Stimulated activated CD8-positive, alpha-beta memory T cell treated with anti-CD3 and anti-CD28 coated beads, Interleukin-15, amount 100 ng/mL, for 1 hour (primary cell): ENCODE measurements at places on chromosomes 12 and 14.

- no peak for DNase-seq
Measured at GRCh38 chr12:112243255-112244110, 118.1 kb downstream of the TRAFD1 start.

GRCh38 chr12:118446247-118446646, 69.9 kb downstream of the SUDS3 start:
- no peak for DNase-seq

- no peak for DNase-seq
Measured at GRCh38 chr14:89833661-89834060, 120.9 kb downstream of the EFCAB11 start.

- no peak for DNase-seq
Measured at GRCh38 chr12:52926596-52927234, 21.8 kb upstream of the KRT8 start.

DNA sequence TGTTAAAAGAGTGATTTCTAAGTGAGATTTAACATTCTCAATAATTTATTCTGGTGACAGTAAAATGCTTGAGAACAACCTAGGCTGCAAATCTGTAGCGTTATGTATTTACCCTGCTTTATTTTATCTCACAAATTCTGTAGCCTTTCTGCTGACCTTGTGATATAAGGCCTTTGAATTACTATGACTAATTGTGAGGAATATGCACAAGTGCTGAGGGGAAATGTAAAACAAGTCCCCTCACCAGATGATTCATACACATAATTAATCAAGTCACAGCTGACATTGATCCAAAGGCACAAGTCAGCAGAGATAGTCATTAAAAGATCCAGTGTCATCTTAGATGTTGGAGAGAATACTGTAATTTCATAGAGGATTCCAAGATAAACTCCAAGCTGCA, 992.7 kb upstream of the USP15 start:
- DNase-seq, result no peak

DNA sequence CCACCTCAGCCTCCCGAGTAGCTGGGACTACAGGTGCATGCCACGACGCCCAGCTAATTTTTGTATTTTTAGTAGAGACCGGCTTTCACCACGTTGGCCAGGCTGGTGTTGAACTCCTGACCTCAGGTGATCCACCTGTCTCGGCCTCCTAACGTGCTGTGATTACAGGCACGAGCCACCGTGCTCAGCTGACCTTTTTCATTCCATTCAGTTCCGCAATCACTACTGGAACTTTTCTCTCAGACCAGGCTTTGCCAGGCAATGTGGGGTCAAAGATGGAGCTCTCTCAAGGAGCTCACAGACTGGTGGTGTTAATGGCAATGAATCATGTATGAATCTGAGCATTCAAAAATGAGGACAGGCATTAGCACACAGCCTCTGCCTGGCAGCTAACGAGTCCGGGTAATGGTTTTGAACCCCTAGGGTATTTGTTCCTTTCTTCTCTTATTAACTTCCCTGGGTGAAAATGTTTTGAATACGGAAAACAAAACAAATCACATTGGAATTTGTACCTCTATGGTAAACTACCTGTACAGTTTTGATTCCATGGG, 9.4 kb upstream of the TCHP start:
- no peak for DNase-seq

DNA sequence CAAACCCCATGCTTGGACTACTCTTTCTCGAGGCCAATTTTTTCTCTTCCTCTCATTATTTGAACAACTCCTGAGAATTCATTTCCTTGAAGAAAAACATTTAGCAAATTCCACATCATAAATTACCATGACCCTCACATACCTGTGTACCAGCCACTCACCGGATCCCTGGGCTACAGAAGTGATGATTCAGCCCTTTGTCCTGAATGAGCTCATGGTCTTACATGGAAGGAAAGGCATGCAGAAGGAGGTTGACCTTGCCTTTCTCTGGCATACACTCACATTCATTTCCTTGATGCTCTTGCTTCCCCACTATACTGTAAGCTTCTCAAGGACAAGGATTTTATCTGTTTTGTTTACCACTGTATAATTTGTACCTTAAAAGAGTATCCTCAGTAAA, 191.5 kb downstream of the SLC5A8 start:
- no peak for DNase-seq

DNA sequence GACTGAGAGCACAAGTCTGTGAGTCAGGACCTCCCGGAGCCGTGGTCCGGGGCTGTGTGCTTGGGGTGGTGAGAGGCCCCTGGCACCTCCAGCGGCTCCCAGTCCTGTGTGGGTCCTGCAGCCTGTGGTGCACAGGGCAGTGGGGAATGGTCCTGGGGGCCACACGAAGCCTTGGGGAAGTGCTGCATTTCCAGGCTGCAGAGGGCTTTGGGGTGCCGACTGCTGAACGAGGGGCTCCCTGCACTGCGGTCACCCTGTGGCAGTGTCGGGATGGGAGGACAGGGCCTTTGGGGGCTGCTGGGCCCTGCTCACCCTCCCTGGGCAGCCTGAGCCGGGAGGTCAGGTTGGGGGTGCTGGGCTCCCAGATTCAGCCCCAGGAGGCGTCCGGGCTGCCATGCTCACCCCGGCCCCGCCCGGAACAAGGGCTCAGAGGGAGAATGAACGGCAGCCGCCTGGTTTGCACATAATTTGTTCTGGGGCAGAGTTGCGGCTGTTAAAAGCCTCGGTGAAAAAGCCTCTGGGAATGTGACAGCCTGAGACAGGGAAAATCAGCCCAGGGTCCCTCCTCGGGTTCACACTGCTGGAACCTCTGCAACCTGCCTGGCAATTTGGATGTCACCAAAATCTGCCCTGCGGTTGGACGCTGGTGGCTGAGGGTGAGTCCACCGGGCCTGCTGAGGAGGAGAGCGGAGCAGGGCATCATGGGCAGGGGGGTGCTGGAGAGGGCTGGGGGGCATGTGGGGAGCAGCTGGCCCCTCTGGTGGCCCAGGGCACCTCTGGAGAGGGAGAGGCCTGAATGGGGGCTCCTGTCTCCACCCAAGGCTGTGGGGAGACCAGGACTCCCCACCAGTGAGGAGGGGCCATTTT, 109.2 kb downstream of the KIF26A start:
- DNase-seq, result no peak

DNA sequence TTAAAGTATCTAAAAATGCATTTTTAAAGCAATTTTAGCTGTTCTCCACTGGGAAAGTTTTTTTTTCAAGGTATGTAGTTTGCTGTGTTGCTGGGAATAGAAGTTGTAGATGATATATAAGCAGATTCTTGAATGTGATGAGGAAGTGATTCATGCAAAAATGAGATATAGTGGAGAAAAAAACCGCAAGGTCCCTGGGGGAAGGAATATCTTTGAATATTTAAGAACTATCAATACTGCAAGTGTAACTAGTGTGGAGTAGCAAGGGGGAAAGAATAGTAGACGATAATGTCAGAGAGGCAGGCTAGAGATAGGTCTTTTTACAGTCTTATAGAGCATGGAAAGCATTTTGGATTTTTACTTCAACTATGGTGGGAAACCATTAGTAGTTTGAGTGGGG, 42.5 kb downstream of the PTCSC3 start:
- no peak for DNase-seq

GRCh38 chr14:79298373-79298772, 912.9 kb downstream of the DIO2 start:
- no peak for DNase-seq

DNA sequence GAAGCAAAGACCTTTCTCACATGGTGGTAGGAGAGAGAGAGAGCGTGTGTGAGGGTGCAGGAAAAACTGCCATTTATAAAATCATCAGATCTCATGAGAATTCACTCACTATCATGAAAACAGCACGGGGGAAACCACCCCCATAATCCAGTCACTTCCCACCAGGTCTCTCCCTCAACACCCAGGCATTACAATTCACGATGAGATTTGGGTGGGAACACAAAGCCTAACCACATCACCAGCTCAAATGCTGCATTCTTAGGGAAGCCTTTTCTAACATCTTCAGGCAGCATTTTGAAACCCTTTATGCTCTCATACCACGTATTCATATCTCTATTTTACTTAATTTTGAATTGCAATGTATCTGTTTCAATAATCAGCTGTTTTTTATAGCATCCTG, 165.9 kb downstream of the TMTC3 start:
- no peak for DNase-seq

DNA sequence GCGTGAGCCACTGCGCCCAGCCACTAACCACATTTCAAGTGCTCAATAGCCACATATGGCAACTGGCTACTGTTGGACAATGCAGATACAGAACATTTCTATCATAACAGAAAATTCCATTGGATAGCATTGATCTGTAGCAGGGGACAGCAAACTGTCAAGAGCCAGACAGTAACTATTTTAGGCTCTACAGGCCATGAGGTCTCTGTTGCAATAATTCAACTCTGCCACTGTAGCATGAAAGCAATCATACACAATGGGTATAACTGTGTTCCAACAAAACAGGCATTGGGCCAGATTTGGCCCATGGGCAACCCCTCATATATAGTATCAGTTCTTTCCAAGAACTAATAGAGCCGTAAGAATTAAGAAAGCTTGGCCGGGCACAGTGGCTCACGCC, 8.0 kb downstream of the CSRNP2 start:
- no peak for DNase-seq

GRCh38 chr14:66507181-66507721, 696 bp upstream of the GPHN start:
- no peak for DNase-seq

DNA sequence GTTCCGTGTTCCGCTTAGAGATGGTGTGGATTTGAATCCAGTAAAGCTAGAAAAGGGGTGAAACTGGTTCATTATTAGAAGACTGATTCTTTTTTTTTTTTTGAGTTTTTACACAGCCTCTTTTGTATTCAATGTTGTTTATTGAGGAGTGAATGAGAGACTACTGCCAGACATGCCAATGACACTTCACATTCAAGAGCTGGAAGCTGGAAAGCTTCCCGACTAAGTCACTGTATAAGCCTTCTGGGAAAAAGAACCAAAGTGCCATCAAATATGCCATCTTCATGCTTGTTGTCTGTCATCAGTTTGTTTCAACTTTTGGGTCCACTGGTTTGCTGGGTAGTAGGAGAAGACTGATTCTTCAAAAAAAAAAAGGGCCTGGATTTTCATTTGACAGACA, 164.8 kb downstream of the ATP23 start:
- DNase-seq, result no peak

GRCh38 chr12:96334502-96334901, 65.7 kb downstream of the CDK17 start:
- DNase-seq, result no peak

DNA sequence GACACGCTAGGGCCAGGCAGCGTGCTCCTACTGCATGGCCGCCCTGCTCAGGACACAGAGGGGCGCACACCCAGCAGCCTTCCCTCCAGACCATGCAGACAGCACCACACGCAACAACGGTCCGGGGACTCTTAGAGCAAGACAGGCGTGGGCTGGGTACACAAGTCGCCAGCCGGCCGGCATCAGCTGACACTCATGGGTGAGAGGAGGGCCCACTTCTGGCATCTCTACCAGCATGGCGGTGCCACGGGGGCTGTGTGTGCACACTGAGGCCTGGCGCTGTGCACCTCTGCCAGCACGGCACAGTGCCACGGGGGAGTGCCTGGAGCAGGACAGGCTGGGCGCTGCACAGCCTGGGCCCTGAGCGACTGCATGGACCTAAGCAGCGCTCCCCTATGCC, 6.7 kb upstream of the BTBD6 start:
- no peak for DNase-seq

GRCh38 chr14:94521375-94522114, 12.3 kb upstream of the SERPINA12 start:
- no peak for DNase-seq

DNA sequence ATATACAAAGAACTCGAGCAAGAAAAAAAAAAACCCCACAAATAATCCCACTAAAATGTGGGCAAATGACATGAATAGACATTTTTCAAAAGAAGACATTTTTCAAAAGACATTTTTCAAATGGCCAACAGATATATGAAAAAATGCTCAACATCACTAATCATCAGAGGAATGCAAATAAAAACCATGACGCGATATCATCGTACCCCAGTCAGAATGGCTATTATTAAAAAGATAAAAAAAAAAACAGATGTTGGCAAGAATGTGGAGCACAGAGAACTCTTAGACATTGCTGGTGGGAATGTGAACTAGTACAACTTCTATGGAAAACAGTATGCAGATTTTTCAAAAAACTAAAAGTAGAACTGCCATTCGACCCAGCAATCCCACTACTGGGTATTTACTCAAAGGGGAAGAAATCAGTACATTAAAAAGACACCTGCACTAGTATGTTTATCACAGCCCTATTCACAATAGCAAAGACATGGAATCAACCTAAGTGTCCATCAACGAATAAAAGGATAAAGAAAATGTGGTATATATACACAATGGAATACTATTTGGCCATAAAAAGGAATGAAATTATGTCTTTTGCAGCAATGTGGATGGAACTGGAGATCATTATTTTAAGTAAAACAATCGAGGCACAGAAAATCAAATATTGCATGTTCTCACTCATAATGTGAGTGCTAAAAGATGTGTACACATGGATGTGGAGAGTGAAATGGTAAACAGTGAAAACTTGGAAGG, 16.3 kb downstream of the ZBTB39 start:
- DNase-seq, result no peak

GRCh38 chr12:89181271-89181920, 170.9 kb downstream of the DUSP6 start:
- no peak for DNase-seq

GRCh38 chr14:54715239-54715638, 148.3 kb downstream of the SAMD4A start:
- no peak for DNase-seq

GRCh38 chr12:84619053-84619571, 293.5 kb downstream of the SLC6A15 start:
- DNase-seq, result no peak

- no peak for DNase-seq
Measured at GRCh38 chr12:71461787-71462328, 22.3 kb downstream of the LGR5 start.

DNA sequence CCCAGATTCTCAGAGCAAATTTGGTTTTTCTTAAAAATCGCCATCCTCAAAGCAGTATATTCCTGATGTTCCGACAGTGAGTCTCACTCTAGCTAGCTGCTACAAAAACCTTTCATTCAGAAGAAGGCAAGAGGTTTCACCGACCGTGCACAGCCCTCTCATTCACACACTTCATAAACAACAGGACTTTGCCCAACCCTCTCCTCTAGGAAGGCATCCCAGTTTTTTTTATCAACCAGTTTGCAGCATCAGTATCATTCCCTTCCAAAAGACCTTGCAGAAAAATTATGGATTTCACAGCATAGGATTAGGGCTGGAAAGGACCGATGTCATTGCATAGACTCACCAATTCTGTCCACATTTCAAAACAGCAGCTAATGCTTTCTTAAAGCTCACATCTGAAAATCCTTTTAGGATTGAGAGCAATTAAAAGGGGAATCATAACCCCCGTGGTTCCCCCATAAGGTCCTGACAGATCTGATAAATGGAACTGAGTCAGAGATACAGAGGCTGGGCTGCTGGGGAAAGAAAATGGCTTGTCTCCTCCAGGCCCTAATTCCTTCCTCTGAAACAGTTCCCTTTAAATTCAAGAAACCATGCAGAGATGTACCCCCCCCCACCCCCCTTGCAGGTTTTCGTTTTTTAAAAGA, 597 bp downstream of the SVOP start:
- no peak for DNase-seq

GRCh38 chr12:120183211-120183631, 11.3 kb downstream of the GCN1 start:
- DNase-seq, result no peak
